ENCODE measurements at places on chromosomes 11 and 22.
A peak's percentile ranks its signal among the peaks of the same experiment; 100 is the strongest.

DNA sequence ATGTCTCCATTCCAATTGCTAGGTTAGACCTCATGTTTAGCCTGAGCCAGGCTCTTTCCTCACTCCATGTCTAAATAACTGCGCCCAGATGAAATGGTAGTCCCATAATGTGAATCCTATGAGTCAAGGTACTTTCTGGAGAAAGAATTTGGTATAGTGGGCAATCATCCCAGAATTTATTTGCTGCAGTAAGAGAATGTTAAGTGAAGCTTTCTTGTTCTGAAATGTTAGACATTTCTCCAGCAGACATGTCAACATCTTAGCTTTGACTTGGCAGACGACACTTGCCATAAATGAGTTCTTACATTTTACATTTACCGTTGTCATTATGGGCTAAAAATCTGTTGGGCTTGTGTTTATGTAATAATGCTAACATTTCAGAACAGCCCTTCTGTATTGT, 165.2 kb downstream of the PGR start:
- no peak for DNase-seq

GRCh38 chr11:116130122-116130521, 625.9 kb upstream of the CADM1 start:
- no peak for DNase-seq

DNA sequence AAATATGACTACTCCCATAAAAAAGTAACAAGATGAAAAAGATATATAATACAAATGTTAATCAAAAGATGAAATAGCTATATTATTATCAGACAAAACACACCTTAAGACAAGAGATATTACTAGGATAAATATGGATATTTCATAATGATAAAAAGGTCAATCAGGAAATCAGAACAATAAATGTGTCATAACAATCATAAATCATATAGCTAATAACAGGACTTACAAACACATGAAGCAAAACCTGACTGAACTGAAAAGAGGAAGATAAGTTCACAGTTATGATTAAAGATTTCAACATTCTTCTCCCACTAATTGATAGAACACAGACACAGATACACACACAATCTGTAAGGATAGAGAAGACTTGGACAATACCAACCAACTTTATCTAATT, 47.2 kb downstream of the EIF3M start:
- DNase-seq, result no peak

GRCh38 chr11:98740321-98740720, 280.4 kb upstream of the CNTN5 start:
- DNase-seq, result no peak

DNA sequence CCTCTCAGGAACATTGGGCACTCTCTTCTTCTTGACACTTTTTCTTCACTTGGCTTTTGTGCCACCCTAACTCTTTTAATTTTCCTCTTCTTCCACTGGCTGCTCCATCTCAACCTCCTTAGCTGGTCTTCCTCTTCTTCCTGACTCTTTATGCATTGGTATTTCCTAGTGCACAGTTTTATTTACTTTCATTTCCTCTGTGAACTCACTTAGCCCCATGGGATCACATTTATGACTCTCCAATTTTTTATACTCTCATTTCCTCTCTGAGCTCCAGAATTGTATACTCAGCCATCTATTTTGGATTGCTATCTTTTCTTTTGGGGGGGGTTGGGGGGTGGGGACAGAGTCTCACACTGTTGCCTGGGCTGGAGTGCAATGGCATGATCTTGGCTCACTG, 38.5 kb upstream of the LARGE1 start:
- no peak for DNase-seq

- no peak for DNase-seq
Measured at GRCh38 chr22:28105413-28105812, 186.4 kb upstream of the PITPNB start.

- peak; percentile 66 for DNase-seq
Measured at GRCh38 chr11:68118706-68119448, 2.3 kb downstream of the CHKA start.

- peak; percentile 59 for DNase-seq
Measured at GRCh38 chr11:124586238-124586860, 16.6 kb downstream of the OR8A1 start.

- peak; percentile 95 for DNase-seq
Measured at GRCh38 chr11:46912526-46913150, 5.7 kb downstream of the LRP4 start.

- no peak for DNase-seq
Measured at GRCh38 chr11:7849018-7849417, 52.3 kb upstream of the OR5P2 start.

GRCh38 chr11:133946541-133947318, 10.0 kb downstream of the IGSF9B start:
- DNase-seq, result peak; percentile 63

GRCh38 chr11:89433278-89433677, 57.9 kb downstream of the NOX4 start:
- DNase-seq, result no peak

GRCh38 chr11:66160709-66161108, 90.6 kb downstream of the PACS1 start:
- DNase-seq, result no peak

GRCh38 chr22:46395145-46395544, 59.6 kb downstream of the TRMU start:
- no peak for DNase-seq

GRCh38 chr11:115580927-115581680, 76.9 kb upstream of the CADM1 start:
- DNase-seq, result peak; percentile 90

DNA sequence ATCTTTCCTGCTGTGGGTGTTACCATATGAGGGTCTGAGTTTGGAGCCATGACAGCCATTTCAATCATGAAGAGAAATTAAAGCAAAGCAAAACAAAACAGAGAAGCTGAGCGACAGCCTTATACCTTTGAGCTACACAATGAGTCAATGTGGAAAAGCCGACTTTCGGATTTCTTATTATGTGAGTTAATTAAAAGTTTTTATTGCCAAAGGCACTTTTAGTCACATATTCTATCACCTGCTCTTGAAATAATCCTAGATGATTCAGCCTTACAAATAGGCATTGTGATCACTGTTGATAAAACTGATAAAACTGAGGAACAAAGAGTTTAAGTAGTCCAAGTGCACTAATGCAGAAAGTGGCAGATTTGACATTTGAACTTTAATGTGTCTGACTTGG, 381.9 kb upstream of the TENM4 start:
- no peak for DNase-seq

GRCh38 chr11:5042091-5042490, 4.2 kb upstream of the OR52J3 start:
- DNase-seq, result no peak

All from ELF-1 (cell line).